ENCODE measurements at places on chromosomes 4 and X. TPM values are rescaled to one million over a fixed set of nuclear protein-coding genes. Genes with fewer than 3 reads are reported as not detected.

PHEX gene
- total RNA-seq = 0.34 TPM

PDE5A gene
- total RNA-seq = 0.27 TPM

DUSP9 gene
- 1.6 TPM for total RNA-seq

RTL3 gene
- total RNA-seq = not detected

GLRB gene
- 1.4 TPM for total RNA-seq

ENPEP gene
- 0.07 TPM for total RNA-seq

ANK2 gene
- total RNA-seq = 1.0 TPM

SPANXA1 gene
- total RNA-seq = 0.18 TPM

IL2 gene
- total RNA-seq = not detected

AR gene
- 3.1 TPM for total RNA-seq

TMEM255A gene
- total RNA-seq = 0.08 TPM

POU4F2 gene
- total RNA-seq = not detected

AFM gene
- total RNA-seq = not detected

HAUS7 gene
- total RNA-seq = 56.8 TPM

KLHL34 gene
- not detected for total RNA-seq

EIF1AX gene
- 97.2 TPM for total RNA-seq

WNK3 gene
- not detected for total RNA-seq

CACNA1F gene
- not detected for total RNA-seq

CSN1S1 gene
- total RNA-seq = not detected

ZNF711 gene
- total RNA-seq = 0.78 TPM

EIF2S3 gene
- 132 TPM for total RNA-seq

GASK1B gene
- total RNA-seq = 0.39 TPM

ETNPPL gene
- not detected for total RNA-seq

LIMCH1 gene
- 37.9 TPM for total RNA-seq

MAOB gene
- total RNA-seq = 0.16 TPM

APLN gene
- 0.85 TPM for total RNA-seq

NDNF gene
- not detected for total RNA-seq

SSX4 gene
- not detected for total RNA-seq

LINC00632 gene
- total RNA-seq = 2.3 TPM

EXOC1L gene
- total RNA-seq = not detected

OPRPN gene
- not detected for total RNA-seq

SYN1 gene
- total RNA-seq = 0.15 TPM

XAGE2 gene
- total RNA-seq = not detected

F8A3 gene
- 0.93 TPM for total RNA-seq

DGKK gene
- total RNA-seq = not detected

PCSK1N gene
- total RNA-seq = 42.9 TPM

ATP1B4 gene
- total RNA-seq = not detected

SCLT1 gene
- 6.9 TPM for total RNA-seq

RPL39 gene
- 4,891 TPM for total RNA-seq

Measured in A549 treated with CORT108297 at 1 μM for 4 hours (cell line).